ENCODE measurements at places on chromosomes 6 and 20.

GRCh38 chr6:168414336-168415097, 26.5 kb upstream of the SMOC2 start:
- DNase-seq: peak; percentile 20

DNA sequence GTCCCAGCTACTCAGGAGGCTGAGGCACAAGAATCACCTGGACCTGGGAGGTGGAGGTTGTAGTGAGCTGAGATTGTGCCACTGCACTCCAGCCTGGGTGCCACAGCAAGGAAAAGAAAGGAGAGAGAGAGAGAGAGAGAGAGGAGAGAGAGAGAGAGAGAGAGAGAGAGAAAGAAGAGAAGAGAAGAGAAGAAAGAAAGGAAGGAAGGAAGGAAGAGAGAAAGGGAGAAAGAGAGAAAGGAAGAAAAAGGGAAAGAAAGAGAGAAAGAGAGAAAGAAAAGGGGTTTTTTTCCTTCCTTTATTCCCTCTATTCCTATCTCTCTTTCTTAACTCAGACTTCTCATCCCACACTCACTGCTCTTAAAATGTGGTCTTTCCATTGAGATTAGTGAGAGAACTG, 238.7 kb upstream of the PRDM1 start:
- DNase-seq: no peak

DNA sequence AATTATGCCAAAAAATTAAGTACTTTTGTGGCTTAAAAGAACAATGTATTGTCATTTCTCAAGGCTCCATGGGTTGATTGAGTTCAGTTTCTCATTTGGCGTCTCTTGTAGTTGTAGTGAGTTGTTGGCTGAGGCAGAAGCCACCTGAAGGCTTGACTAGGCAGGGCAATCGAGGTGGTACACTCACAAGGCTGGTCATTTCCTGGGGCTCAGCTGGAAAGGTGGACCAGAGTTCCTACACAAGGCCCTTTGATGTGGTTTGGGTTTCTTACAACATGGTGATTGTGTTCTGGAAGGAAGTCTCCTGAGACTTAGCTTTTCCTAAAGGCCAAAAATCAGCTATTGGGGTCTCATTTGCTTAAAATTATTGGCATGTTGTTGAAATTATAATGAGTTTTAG, 22.6 kb downstream of the MAS1 start:
- DNase-seq: no peak

DNA sequence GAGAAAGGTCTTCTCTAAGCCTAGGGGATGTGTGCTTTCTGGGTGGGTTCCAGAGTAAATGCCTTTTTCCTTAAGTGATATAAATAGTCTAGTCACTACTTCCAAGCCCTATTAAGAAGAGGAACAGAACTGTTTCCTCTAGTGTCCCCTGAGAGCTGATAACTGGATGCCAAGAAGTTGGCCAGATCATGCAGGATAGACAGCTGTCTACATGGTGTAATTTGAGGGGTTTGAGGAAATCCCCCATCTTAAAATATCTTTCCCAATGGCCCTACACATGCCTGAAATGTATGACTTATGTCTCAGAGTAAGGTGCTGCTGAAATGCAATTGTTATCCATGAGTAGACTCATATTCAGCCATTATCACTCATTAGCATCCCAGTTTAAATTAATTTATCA, 20.2 kb upstream of the PIM1 start:
- DNase-seq: no peak

DNA sequence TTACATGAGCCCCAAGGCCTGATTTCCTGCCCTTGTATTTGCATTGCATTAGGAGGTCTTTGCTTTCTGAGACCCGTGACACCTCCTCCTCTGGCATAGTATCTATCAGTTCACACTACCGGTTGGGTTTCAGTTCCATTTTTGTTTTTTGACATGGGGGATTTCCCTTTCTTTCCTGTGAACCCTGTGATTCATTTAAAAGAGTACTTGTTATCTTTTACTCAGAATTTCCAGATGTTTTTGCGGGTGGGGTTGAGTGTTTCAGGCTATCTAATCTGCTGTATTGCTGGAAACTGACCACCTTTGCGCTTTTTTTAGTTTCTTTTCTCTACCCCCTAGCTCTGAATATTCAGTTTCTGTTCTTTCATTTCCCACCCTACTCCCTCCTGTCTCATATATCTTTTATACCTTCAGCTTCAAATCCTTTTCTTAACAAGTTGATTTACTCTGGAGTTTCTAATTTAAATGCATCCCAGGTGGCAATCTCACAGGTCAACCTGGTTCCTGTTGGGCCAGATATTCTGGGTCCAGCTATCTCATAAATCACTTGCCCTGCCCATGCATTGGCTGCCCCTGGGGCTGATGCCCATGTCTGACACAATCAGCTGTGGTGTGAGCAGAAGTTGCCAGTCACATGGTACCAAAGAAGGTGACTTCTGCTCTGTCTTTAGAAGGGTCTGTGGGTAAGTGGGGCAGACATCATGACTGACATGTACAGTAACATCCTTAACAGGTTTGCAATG, 14.3 kb upstream of the NCOA3 start:
- no peak for DNase-seq

DNA sequence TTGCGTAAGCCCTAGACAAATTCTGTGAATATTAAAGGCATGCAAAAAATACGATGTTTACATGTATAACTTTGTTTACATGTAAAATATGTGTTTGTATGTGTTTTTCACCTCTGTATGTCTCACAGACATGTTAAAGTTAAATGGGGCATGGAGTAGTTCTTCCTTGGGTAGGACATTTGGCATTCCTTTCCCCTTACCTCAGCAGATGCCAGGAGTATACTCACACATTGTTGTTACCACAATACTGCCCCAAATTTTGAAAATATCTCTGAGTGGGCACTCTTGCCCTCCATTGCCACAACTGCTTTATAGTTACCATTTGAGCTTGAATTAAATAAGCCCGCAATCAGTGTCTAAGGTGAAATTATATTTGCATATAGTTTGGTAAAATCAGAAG, 147.5 kb downstream of the MYO6 start:
- peak; percentile 20 for DNase-seq

- DNase-seq: no peak
Measured at GRCh38 chr20:46062151-46062550, 27.6 kb downstream of the NCOA5 start.

DNA sequence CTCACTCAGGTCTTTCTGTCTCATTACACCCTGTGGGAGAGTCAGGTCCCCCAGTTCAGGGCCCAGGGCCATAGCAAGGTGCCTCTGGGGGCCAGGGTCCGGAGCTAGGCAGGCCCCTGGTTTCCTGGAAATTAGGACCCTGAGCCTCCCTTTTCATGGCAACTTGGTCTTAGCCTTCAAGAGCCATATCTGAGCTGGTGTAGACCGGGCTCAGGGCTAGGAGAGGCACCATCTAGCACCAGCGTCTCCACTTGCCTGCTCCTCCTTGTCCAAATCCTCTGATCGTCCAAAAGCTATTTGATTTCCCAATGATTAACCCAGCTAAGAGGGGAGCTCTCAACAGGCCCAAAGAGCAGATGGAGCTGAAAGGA, 5.6 kb downstream of the MDFI start:
- no peak for DNase-seq

GRCh38 chr6:118460958-118461470, 87.1 kb upstream of the PLN start:
- no peak for DNase-seq

GRCh38 chr6:1602049-1602713, 7.5 kb upstream of the FOXC1 start:
- DNase-seq: no peak

GRCh38 chr20:44143936-44144335, 43.1 kb downstream of the JPH2 start:
- no peak for DNase-seq

DNA sequence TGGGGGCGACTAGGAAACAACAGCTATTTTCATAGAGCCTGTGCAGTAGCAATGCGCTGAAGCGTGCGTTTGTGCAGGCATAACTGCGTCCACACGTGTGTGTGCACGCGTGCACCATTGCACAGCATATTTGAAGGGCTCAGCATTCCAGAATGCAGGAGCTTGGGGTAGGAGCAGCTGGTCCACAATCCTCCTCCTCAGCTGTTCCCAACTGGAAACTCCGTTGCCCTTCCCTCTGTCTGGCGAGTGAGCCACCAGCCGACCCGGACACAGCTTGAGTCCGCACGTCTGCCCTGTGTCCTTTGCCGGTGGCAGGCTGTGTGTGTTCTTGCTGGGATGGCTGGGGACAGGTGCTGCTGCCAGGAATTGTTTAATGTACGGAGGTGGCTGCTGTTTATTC, 110.2 kb downstream of the SASH1 start:
- no peak for DNase-seq

GRCh38 chr6:150704447-150705192, 104.9 kb downstream of the PLEKHG1 start:
- no peak for DNase-seq

GRCh38 chr6:135188718-135189117, 7.6 kb downstream of the MYB start:
- no peak for DNase-seq

DNA sequence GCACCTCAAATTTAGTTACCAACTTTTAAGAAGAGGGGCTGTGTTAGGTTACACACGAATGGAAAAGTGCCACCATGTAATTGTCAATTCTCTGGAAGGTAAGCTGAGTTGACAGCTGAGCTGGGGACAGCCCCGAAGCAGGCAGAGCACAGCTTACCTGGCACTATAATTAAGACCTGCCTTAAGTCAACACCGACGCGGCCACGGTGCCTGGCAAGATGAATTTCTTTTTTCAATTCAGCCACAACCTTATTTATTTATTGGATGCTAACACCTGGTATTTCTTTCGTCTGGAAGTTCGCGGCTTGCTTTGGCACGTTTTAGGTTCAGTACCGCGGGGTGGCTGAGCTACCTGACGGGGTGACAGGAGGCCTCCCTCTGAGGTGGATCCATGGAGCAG, 40.6 kb upstream of the NFATC2 start:
- no peak for DNase-seq

DNA sequence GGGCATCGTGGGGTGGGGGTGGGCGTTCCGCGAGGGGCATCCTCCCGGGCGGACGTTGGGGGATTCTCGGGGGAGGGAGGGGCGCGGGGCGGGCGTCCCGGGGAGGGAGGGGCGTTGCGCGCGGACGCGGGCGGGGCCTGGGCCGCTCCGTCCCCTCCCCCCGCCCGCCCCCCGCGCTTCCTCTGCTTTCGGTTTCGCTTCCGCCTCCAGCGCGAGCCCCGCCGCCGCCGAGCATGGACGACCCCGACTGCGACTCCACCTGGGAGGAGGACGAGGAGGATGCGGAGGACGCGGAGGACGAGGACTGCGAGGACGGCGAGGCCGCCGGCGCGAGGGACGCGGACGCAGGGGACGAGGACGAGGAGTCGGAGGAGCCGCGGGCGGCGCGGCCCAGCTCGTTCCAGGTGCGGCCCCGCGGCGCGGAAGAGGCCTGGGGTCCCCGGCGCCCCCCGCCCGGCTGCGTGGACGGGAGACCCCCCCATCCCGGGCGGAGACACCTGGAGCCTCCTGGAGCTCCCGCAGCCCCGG, at the start of gene OGFR:
Gene OGFR (plus strand): TSS at position 209 of the 528 bp plus-strand sequence. CDS start 25 bp downstream, at position 234.
- peak; percentile 63 for DNase-seq

Data from fibroblast of skin of back (primary cell).